Aorta (tissue), 5 donors: ENCODE measurements at places on chromosomes 1 and 21. TPM values are rescaled to one million over a fixed set of nuclear protein-coding genes. Genes with fewer than 3 reads are reported as not detected.

- DNase-seq: no peak
Observed at GRCh38 chr1:87981810-87982209, 653.1 kb downstream of the LMO4 start.

DNA sequence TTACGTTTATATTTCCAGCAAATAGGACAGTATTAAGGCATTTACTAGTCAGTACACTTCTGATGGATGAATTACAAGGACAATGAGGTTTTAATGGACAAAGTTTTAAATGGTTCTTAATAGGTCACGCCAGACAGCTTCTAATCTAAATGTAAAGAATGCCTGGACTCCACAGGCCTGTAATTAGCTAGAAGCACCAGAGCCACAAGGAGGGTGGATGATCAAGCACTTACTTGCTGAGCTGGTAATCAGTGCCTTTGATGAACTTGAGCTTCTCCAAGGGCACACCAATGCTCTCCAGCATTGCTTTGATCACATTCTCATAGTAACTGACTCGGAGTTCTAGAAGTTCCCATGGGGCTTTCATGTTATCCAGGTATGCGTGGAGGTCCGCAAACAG, 6.8 kb downstream of the YARS1 start:
- DNase-seq: no peak

DNA sequence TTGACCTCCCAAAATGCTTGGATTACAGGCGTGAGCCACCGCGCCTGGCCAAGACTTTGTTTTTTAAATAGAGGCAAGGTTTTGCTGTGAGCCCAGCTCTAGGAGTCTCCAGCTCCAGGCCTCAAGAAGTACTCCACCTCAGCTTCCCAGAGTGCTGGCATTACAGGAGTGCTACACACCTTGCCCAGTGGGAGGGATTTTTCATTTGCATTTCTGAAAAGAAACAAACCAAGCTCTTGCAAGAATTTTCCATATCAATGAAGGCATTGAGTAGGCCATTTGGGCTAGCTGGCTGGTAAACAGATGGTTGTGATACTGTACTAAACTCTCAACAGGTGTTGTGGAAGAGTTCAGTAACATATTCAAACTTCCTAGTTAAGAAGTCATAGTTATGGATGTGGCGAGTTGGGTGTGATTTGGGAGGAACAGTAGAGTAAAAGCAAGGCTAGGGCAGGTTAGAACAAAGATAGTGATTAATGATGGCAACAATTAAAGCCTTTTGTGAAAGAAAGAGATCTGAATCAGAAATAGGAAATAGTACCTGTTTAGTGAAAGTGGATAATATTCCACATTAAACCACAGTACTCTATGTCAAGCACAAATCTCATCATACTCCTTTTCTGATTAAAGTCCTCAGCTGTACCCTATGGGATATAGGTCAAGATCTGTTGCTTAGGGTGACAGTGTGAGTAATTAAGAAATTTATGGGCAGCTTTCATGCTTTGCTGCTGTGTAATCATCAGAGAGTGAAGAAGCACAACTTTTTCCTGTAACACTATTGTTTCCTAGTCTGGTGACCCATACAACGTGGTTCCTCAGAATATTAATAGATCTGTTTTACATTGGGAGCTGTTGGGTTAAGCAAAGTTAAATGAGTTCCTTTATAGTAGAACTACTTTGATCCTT, 10.7 kb downstream of the AKIRIN1 start:
- DNase-seq: no peak

- DNase-seq: peak; percentile 91
Observed at GRCh38 chr21:46060596-46061061, 37.3 kb upstream of the COL6A2 start.

- no peak for DNase-seq
Observed at GRCh38 chr1:39003794-39004193, 12.7 kb downstream of the AKIRIN1 start.

- DNase-seq: no peak
Observed at GRCh38 chr1:57255945-57256344, 167.9 kb downstream of the DAB1 start.

- DNase-seq: no peak
Observed at GRCh38 chr1:34843392-34844251, 15.9 kb downstream of the SMIM12 start.

- DNase-seq: peak; percentile 94
Observed at GRCh38 chr21:41878831-41879189, 334 bp downstream of the PRDM15 start.

- DNase-seq: no peak
Observed at GRCh38 chr1:229318056-229318455, 24.8 kb downstream of the CCSAP start.

DNA sequence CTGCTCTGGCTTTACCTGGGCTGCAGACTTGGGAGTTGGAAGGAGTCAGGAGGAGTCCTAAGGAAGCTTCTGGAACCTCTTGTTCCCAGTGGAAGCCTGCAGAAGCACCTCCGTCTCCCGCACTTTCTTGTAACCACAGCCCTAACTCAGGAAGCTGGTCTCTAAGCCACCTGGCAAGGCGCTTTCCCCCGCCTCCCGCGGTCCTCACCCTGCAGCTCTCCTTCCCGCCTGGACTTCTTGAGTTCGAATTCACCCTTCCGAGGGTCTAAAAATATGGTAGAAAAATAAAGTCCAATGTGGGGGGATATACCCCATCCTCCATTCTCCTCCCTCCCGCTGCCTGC, 15.1 kb downstream of the PAX7 start:
- DNase-seq: no peak

DNA sequence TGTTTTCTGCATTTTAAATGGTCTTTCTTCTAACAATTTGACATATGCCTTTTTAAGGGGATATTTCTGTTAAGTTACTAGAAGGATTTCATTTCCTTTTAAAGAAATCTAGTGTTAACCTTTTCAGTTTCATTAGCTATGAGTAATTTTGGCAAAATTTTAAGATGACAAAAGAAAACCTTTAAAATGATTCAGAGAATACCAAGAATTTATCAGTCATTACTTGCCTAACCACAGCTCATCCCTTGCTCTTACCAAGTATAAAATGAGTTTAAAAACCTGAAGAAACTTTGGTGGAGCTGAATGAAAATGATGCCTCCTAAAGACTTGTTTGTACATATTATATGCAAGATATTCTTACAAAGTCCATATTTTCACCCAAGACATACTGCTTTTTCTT, 101.7 kb downstream of the NEK7 start:
- DNase-seq: no peak

GRCh38 chr1:245988393-245989078, 518.5 kb downstream of the SMYD3 start:
- no peak for DNase-seq

- no peak for DNase-seq
Observed at GRCh38 chr1:211332036-211332616, 5.5 kb downstream of the TRAF5 start.

GRCh38 chr1:29113413-29114117, 10.1 kb downstream of the TMEM200B start:
- no peak for DNase-seq

RXFP4 gene
- total RNA-seq: not detected

RHOU gene
- total RNA-seq: 32.5 TPM

OR2T29 gene
- total RNA-seq: not detected

AIM2 gene
- total RNA-seq: 2.6 TPM
